ENCODE measurements at places on chromosomes 7 and 10. TPM values are rescaled to one million over a fixed set of nuclear protein-coding genes. Genes with fewer than 3 reads are reported as not detected.
A peak's percentile ranks its signal among the peaks of the same experiment; 100 is the strongest.

Gene TBXAS1
- 24.0 TPM for total RNA-seq

Gene DOCK1
- 47.7 TPM for total RNA-seq

Gene PLAC9
- total RNA-seq: 12.1 TPM

DNA sequence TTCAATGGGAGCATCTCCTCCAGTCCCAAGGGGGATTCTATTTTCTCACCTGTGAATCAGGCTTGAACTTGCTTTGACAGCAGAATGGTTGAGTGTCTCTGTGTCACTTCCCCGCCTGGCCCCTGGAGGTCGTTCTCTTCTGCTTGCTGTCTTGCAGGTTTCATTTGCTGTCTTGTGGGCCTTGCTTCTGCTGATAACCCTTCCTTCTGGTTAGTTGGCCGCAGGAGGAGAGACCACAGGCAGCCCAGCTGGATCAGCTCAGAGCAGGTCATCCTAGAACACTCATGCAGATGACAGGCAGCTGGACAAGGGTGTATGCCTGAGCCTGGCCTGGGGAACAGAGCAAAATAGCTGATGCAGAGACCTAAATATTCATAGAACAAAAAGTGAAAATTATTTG is 344.2 kb upstream of the ADARB2 start:
- no peak overlapping the region for H3K27ac ChIP-seq
- no peaks in the 10 kb centered on the region for H3K4me1 ChIP-seq
- no peaks in the 10 kb centered on the region for H3K27me3 ChIP-seq
- peak; percentile 75 for DNase-seq
- H3K36me3 ChIP-seq: no peaks in the 10 kb centered on the region

- H3K36me3 ChIP-seq: no peaks in the 10 kb centered on the region
- DNase-seq: no peak
- H3K27me3 ChIP-seq: peaks cover 40% of the 10 kb centered on the region
- H3K4me1 ChIP-seq: no peaks in the 10 kb centered on the region
These were observed 41.7 kb upstream of the CALD1 start for GRCh38 chr7:134737566-134738345.

- no peak overlapping the region for H3K4me3 ChIP-seq
- DNase-seq: no peak
- H3K36me3 ChIP-seq: no peaks in the 10 kb centered on the region
These were observed 120.2 kb downstream of the TEX36 start for GRCh38 chr10:125562737-125563136.

Data from lung (tissue), 17 donors.